ENCODE measurements at places on chromosomes 16 and 17.

DNA sequence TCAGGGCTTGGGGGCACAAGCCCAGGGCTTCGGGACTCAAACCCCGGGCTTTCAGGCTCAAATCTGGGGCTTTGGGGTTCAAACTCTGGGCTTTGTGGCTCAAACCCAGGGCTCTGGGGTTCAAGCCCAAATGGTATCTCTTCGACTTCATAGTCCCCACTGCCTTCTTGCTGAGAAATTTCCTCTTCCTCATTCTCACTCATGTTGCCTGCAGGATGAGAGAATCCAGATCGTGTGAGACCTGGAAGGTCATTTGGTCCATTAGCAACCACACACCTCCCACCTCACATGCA, 576 bp downstream of the ZNF768 start:
- no peak for DNase-seq

GRCh38 chr17:38559051-38559879, 46.5 kb downstream of the SRCIN1 start:
- peak; percentile 97 for DNase-seq

DNA sequence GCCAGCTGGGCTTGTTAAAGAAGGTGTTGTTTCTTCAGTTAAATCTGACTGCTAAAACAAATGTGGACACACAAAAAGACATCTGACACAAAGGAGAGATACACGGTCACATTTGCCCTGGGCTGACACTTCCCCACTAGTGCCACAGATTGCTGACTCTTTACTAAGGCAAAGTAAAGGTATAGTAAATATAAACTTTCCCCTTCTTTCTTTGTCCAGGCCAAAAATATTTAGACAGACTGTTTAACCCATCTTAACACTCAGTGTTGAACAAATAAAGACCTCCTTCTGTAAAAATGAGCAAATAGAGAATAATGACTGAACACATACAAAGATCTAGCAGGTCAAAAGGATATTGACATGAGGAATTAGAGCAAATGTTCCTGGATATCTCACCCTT, 58.4 kb downstream of the SCNN1G start:
- no peak for DNase-seq

DNA sequence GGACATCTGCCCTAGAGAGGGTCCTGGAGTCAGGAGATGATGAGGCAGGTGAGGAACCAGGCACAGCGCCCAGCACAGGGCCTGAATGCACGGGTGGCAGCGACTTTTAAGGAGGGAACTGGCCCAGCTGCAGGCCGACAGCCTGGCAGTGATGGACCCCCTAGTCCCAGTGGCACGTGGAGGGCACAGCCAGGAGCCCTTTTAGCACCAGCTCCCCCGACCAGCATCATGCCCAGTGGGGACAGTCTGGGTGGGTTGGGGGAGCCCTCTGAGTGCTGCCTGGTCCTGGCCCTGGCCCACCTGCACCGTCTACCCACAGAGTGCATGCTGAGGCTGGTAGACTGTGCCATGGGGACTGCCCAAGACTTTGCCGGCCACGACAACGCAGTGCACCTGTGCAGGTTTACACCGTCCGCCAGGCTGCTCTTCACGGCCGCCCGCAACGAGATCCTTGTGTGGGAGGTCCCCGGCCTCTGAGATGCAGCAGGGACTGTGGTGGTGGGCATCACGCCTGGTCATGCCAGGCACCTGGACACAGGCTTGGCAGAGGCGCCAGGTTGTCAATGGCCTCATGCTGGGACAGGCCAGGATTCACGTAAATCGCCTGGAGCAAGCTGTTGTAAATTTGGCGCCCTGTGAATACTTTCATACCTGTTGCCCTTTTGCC, 686 bp upstream of the RHOT2 start:
- DNase-seq = peak; percentile 74

DNA sequence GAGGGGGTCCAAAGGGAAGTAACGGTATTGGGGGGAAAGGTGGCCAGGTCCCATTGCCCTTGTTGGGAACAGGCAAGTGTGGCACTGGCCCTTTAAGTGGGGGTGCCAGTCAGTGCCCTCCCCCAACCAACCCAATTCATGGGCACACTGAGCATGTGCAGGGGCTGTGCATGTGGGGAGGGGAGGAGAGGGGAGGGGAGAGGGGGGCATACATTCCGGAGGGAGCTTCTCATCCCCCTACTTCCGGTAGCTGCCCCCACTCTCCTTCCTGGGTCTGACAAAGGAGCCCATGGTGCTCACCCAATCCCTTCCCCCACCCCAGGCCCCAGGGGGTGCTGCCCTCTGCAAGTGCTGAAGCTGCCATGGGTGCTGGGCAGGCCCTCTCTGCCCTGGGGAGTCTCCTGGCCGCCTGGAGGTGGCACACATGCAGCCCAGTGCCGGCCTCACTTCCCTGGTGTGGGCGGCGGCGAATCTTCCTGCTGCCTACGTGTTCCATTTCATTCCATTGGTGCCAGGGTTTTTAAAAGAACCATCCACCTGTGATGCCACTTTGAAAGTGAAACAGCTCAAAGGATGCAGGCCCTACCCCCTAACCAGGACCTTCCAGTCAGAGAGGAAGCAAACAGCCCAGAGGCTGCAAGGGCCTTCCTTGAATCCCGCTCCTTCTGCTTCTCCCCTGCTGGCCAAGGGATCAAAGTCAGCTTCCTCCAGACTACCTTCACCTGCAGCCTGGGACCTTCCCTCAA, 11.0 kb downstream of the HEXIM2 start:
- DNase-seq = peak; percentile 63

Measured in upper lobe of left lung (tissue), 6 donors.